Retina (tissue), 1 donor: ENCODE measurements at places on chromosomes 2 and 18.

GRCh38 chr2:169734169-169734847, 676 bp downstream of the KLHL23 start:
- peak; percentile 78 for DNase-seq

- DNase-seq = no peak
Measured at GRCh38 chr2:77484026-77484425, 38.1 kb downstream of the LRRTM4 start.

DNA sequence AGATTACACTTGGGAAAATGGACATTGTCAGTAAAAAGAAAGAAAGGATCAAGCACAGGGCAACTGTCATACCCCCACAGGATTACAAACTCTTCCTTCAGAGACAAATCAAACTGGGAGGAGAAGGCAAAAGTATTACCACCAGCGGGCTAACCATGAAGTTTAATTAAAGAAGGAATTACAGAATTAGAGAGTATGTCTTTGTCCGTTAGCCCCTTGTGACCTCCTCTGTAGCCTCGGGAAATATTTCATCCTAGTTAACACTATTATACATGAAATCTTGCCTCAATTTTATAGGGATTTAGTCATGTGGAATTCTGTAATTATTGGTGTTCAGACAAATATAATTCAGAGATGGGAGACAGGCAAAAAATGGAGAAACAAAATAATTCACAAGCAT, 60.7 kb downstream of the PAX3 start:
- DNase-seq = no peak

DNA sequence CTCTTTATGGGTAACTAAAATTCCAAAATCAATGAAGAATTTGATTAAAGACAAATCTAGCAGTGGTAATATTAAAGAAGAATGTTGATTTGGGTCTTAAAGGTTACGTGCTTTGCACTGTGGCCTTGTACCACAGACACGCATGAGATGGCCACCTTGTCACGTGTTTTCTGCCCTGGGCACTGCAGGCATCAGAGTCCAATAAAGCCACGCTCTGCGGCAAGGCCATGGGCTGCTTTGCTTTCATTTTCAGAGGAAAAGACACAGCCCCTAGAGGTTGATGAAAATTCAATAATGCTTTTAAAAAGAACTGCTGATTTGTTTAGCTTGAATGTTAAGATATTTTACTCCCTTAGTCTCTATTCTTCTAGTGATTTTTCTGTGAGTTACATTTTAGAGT, 30.4 kb downstream of the AOX1 start:
- no peak for DNase-seq

GRCh38 chr2:210195101-210195852, 24.1 kb upstream of the KANSL1L start:
- DNase-seq = peak; percentile 50

- no peak for DNase-seq
Measured at GRCh38 chr2:184581391-184581790, 16.9 kb upstream of the ZNF804A start.

DNA sequence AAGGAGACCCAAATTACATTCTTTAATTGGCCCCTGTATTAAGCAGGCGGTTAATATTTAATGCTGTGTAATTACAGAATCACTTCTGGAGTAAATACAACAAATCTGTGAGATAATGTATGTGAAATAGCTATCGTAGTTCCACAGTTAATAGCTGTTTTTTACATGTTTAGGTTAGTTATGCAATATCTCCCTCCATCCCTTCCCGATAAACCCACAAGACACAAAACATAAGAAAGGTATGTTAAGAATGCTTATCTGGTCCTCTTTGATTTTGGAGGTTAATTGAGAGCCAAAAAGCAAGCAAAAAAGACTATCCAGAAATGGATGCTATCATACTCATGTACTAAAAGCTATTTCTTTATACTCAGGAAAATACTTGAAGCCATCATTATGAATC, 49.1 kb downstream of the ZNF638 start:
- DNase-seq = no peak

GRCh38 chr2:15984368-15985255, 44.3 kb downstream of the MYCN start:
- DNase-seq = peak; percentile 90

DNA sequence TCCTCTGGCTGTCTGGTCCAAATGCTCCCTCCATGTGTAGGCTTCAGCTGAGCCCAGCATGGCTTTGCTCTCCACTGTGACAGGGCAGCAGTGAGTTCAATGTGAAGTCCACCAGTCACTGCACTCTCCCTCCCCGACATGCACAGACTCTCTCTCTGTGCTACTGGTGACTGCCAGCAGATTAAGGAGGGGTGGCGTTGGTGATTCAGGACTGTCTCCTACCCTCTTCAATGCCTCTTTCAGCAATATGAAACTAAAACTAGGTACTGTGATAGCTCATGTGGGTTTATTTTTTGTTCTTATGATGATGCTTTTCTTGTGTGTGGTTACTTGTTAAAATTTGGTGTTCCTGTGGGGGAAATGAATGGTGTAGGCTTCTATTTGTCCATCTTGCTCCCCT, 201.0 kb upstream of the RBMS1 start:
- no peak for DNase-seq

DNA sequence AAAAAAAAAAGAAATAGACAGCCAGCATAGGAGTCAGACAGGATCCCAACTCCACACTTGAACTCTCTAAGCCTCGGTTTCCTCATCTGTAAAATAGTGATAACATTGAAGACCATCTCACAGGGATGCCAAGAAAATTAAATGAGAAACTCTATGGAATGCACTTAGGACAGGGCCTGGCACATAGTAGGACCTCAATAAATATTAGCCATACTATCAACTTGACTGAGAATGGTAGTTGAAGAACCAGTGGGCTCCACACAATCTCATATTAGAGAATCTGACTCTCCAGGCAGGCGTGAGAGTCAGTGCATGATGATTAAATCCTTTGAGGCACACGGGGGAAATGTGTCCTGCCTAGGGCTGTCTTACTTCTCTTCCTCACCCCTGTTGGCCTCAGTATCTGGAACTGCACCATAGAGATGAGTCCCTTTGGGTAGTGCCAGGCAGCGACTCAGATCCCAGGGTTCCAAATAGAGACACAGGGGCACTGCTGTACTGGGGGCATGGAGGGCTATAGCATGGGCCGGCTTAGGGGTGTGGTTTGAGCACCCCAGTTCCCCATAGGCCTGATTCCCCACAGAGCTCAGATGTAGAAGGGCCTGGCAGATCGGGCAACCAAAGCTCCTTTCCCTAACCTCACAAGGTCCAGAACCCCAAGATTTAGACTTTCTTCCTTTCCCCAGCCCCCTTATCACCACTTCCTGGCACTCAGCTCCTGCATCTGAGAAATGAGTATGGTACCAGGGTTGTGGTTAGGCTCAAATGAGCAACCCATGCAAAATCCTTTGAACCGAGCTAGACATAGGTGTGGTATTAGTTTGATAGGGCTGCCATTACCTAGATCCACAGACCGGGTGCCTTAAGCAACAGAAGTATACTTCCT, 51.3 kb upstream of the CAB39 start:
- no peak for DNase-seq

DNA sequence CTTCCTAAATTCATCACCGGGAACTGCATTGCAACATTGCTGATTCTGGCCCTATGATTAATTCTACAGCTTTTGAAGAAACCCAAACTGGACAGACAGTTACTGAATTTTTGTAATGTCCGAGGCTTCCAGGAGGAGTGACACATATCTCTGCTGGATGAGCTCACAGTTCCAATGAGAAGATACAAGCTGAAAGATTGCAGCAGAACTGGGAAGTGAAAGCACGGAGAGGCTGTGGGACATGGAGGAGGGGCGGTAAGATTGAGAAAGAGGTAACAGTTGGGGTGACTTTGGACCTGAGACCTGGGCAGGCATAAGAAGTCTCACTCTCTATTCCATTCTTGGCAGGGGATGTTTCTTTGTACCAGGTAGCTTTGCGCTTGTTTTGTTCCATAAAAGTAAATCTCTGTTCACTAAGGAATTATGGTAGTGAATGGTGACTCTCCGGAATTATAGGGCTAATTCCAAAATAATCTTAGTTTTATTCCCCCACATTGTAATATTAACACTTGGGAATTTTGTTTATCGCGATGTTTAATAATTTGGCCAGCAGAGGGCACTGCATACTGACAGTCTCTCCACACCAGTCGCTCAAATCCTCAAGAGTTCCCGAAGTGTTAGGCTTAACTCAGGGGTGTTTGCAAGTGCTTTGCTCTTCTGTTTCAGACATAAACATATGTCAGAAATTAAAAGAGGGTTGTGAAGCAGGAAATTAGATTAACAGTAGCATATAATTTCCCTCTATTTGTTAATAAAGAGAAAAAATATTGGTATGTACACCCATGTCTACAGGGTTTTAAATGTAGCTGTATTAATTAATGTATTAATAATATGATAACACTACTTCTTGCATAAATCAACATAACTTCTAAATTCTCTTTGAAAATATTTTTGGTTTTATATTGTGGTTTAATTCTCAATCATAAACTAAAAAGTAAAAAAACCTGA, 201.4 kb downstream of the SOCS6 start:
- peak; percentile 70 for DNase-seq

DNA sequence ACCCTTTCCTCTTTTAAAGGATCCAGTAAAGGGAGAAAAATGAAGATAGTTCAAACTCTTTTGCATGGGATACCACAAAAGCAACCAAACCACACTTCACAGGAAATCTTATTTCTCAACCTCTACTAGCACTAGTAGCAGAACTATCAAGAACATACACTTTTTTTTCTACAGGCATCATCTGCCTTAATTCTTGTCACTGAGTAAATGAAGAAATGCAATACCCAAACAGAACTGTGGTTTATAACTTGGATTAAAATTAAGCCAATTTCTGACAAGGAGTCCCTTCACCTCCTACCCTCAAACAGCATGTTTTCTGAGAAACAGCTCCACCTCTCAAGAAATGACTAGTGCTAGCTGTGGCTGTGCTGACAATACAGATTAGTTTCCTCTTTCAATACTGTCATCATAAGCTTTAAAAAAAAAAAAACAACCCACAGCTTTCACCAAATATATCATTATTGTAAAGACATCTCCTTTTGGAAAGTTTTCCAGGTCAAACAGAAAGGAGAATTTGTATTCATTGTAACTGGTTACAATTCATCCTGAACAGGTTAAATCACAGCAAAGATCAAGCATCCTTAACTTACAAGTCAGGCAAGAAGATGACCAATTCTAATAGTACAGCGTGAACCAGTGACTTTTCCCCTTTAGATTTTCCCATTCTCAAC, 44.4 kb downstream of the PTPN2 start:
- no peak for DNase-seq

GRCh38 chr2:159445307-159445706, 158.8 kb upstream of the WDSUB1 start:
- no peak for DNase-seq

- no peak for DNase-seq
Measured at GRCh38 chr18:13280070-13280795, 61.7 kb downstream of the LDLRAD4 start.

- no peak for DNase-seq
Measured at GRCh38 chr2:241539616-241540374, 18.8 kb upstream of the BOK start.

- no peak for DNase-seq
Measured at GRCh38 chr2:69067026-69067630, 54.1 kb downstream of the ANTXR1 start.

GRCh38 chr18:25465152-25465732, 113.3 kb upstream of the ZNF521 start:
- DNase-seq = peak; percentile 67

GRCh38 chr2:226544596-226545210, 254.9 kb downstream of the IRS1 start:
- DNase-seq = no peak

DNA sequence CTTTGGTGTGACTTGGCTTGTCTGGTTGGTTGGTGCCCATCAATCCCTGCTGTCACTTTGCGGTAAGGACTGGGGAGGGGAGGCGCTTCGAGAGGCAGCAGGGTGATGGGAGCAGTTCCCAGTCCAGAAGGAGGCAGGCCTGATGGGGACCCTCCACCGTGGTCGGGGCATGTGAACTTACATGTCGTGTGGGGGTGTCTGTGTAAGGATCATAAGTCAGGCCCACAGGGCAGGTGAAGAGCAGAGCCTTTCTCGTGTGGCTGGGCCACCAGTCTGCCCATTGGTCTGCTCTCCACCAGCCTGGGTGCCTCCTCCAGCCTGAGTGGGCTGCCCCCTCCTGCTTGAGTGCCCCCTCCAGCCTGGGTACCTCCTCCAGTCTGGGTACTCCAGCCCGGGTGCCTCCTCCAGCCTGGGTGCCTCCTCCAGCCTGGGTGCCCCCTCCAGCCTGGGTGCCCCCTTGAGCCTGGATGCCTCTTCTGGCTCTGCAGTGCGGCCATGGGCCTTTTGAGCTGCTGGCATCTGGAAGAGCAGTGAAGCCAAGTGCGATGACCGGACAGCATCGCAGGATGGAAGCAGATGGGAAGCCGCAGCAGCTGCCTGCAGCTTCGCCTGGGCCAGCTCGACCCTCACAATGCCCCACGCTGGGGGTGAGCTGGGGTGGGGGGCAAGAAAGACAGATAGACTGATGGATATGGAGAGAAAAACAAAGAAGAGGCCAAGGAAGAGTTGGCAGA, 25.0 kb downstream of the ATOH8 start:
- peak; percentile 43 for DNase-seq

DNA sequence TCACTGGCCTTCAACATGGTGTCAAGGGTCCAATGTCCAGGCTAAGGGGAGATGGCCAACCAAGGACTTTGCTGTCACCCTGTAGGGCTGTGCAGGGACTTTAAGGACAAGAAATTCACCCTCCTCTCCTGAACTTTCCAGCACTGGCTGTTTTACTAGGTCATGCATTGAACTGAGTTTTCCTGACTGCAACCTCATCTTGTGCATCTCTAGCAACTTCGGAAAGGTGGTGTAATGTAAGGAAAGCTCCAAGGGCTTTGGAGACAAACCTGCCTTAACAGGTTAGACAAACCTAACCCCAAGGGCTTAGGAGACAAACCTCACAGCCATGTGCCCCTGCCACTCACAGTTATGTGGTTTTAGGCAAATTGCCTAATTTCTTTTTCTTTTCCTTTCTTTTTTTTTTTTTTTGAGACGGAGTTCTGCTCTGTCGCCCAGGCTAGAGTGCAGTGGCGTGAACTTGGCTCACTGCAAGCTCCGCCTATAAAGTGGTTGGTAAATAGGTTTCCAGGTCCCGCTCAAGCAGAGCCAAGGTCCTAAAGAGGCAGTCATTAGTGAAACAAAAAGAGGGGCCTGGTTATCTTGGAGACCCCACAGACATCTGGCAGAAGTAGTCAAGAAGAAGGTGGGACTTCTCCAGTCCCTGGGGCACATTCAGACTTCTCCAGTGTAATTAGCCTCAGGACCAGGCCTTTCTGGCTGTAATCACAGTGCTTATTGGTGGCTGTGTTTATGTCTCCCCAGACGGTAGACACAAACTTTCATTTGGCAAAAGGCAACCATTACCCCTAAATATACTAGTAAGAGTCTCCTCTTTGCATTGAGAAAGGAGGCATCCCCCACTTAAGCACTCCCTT, 37.6 kb upstream of the PMAIP1 start:
- DNase-seq = no peak
